ENCODE measurements at places on chromosomes 3 and 15. TPM values are rescaled to one million over a fixed set of nuclear protein-coding genes. Genes with fewer than 3 reads are reported as not detected.

ZNF502 gene
- 4.0 TPM for total RNA-seq

DNA sequence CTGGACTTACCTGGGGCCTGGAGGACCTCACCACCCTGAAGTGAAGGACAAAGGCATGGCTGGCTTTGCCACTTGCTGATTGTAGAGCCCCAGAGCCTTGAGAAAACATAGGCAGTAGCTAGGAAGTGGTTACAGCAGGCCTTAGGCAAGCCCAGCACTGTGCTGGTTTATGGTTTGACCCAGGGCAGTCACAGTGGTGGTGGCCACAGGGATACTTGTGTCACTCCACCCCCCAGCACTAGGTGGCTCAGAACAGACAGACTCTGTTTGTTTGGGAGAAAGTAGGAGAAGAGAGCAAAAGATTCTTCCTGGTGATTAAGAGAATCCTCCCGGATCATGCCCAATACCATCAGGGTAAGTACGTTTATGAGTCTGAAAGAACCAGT lies 13.2 kb upstream of the COL8A1 start:
- DNase-seq = no peak

DNA sequence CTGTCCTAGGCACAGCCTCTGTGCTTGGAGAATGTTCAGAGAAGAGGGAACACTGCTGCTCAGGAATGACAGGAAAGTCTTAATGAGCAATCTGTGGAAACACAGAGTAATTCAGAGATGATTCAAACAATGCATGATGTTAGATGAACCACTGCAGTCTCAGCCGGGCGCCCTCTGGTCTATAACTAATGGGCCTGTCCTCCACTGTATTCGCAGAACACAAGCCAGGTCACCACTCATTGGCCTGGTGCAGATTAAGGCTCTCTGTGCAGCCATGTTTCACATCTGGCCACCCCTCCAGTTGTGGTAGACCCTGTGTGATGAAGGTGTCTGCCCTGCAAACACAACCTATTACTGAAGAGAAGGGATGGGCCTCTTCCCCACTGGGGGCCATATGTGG lies 281.7 kb upstream of the ROPN1 start:
- DNase-seq = no peak

GRCh38 chr3:32848215-32848614 lies 30.4 kb downstream of the TRIM71 start:
- DNase-seq = no peak

- DNase-seq = peak; percentile 31
Observed at GRCh38 chr3:76245073-76245472, 459.7 kb upstream of the ZNF717 start.

Measured in upper lobe of left lung (tissue), 6 donors.